Large intestine (tissue), 12 donors: ENCODE measurements at places on chromosomes 2 and 18.

DNA sequence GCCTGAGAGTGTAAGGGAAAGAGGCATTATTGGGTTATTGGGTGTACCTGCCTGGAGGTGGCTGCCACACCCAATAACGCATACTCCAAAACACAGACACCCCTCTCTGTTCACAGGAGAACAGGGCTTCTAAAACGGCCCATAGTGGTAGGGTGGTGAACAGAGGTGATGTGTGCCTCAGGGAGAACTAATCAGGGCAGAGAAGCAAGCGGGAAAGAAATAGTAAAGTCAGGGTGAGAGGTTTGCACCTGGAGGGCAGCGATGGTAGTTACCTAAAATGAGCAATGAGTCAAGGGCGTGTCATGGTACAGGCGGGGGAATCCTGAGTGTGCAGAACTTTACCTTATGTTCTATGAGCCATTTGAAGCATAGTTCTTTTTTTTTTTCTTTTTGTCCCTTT, 21.6 kb upstream of the VPS4B start:
- no peak for DNase-seq

DNA sequence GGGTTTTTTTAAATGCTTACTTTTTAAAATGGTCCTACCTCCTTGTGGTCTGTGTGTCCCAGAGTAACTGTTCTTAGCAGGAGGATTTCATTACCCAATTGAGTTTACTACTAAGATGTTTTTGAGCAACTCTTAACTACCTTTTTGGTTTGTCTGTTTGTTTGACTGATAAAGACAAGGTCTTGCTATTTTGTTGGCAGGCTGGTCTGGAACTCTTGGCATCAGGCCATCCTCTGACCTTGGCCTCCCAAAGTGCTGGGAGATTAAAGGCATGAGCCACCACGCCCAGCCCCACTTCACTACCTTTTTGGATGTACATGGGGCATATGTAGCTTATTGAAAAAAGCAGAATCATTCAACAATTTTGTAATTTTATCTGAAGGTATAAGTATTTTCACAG, 14.9 kb downstream of the MRPS9 start:
- no peak for DNase-seq

GRCh38 chr18:72468021-72468710, 76.0 kb downstream of the CBLN2 start:
- DNase-seq, result no peak

- peak; percentile 44 for DNase-seq
Observed at GRCh38 chr2:36373149-36373926, 17.8 kb downstream of the CRIM1 start.

DNA sequence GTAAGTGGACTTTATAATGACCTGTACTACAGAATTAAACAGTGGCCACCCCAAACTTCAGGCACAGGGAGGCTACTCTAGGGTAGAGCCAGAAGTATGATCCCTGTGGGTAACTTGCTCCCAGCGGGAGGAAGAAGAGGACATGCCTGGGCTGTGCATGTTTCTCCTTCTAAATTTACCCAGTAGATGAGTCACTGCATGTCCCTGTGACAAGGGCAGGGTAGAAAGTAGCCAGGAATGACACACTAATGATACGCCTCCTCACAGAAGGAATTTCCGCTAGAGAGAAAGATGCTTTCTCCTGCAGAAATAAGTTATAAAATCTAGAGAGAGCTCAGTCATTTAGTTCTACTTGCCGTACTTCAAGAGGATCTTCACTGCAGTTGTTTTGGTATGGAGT, 7.5 kb downstream of the ACYP2 start:
- no peak for DNase-seq

GRCh38 chr2:11131166-11131920, 23.9 kb upstream of the SLC66A3 start:
- no peak for DNase-seq

DNA sequence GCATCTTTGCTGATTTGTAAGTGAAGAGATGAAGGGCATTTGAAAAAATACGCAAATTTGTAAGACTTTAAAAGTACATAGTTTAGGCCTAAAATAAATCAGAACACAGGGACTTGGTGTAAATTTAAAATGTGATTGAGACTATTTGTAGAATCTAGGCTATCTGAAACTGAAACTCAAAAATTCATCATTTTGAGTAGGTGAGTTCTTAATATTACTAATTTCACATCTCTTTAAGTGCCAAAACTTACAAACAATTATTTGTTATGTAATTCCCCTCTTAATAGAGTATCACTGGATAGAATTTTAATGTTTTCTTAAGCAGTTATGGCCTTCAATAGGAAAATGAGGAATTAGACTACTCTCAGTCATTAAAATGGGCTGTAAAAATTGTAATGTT, 14.0 kb upstream of the HRH4 start:
- no peak for DNase-seq

GRCh38 chr2:20624884-20625485, 25.9 kb downstream of the HS1BP3 start:
- no peak for DNase-seq

DNA sequence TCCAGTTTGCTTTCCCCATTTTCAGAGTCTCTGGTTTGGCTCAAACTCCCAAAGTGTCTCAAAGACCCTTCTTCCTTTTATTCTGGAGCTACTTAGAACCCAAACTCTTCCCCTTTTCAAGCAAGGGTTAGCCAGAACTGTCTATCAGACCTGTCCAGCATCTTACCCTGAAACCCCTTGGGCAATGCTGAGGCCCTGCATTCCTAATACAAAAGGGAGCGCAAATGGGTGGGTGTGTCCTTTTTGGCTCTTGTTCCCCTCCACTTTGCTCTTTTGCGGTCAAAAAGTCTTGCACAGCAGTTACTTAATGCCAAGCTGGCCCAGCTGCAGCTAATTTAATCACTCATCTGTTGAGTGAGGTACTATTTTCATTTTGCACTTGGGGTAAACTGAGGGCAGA, 231.2 kb upstream of the FOSL2 start:
- DNase-seq, result no peak

DNA sequence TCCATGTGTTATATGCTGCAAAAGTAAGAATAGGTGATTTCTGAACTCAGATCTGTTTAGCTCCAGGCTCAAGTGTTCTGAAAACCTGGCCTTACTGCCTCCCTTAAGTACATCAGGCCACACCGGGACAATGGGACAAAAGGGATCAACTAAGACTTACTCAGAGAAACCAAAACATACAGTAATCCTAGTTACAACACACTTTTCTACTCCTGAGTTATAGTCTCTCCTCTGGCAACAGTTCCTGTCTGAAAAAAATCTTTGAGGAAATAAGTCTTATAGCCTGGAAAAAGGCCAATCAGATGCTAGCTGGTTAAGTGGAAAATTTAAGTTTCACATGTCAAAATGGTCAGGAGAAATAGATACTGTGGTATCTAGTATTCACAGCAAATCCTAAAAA, 5.6 kb downstream of the METTL5 start:
- no peak for DNase-seq

DNA sequence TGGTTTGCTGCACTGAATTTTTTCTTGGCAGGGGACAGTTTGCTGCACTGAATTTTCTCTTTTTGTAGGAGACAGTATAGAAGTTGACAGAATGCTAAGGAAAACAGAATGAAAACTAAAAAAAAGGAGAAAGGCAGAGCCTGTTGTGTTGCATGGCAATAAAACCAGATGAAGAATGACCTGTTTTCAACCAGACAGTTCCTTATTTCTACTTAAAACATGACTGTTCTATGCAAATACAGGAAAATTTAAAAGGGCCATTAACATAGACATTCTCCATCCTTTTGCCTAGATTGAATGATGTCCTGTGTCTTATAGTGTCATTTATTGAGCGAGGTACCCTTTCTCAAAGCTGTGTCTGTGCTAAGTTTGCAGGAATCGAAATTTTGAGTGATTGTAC, 33.3 kb downstream of the ABI2 start:
- no peak for DNase-seq

- no peak for DNase-seq
Observed at GRCh38 chr2:202408546-202409140, 32.5 kb downstream of the BMPR2 start.

DNA sequence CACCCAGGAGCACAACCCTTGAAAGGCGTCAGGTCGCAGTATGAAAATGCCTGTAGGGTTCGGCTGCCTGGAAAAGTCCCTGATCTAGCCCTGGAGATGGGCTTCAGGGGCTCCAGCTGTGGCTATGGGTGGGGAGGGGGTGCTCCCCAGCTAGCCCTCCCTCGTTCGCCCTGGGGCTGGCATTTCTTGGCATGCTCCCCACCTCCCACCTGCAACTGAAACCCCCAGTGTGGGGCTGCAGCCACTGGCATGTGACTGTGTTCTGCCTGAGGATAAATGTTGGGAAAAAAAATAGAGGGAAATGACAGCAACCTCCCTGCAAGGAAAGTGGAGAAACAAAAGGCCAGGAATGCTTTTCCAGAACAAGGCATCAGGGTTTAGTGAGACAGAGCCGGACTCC, 109.2 kb downstream of the COPS8 start:
- no peak for DNase-seq

DNA sequence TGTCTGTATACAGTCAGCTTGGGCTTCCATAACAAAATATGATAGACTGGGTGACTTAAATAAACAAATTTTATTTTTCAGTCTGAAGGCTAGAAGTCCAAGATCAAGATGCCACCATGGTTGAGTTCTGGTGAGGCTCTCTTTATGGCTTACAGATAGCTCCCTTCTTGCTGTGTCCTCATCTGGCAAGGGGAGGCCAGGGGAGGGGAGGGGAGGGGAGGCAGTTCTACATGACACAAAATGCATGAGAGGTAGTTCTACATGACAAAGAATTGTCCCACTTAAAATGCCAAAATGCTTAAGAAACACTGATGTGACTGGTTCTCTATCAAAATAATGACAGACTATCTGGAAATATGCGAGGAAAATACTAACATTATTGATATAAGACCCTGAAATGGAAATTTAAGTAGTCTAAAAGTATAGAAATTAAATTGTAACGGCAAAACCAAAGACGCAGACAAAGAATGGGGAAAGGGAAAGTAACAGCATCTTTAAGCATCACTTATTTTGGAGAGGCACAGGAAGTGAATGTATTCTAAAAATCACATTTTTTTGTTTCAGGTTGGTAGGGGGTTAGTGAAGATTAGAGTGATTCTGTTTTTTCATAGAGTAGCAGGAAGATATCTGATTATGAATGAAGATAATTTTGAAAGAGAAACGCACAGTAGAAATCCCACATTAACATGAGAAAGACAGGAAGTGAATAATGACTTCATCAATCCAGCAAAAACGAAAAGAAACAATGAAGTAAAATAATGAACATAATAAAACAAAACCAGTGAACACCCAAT, 131.4 kb downstream of the STRN start:
- DNase-seq, result no peak

DNA sequence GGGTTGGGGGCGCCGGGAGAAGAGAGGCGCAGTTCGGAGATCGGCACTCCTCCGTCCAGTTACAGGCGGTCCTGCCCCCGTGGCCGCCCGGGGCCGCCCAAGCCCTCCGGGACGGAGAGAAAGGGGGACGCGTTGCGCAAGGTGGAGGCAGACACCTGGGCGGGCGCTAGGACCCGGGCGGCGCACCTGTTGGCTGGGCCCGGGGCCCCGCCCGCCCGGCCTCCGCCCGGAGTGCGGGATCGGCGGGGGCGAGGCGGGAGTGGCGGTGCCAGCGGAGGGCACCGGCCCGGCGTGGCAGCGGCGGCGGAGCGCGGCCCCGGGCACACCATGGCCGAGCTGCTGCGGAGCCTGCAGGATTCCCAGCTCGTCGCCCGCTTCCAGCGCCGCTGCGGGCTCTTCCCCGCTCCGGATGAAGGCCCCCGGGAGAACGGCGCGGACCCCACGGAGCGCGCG, at the start of gene SGPP2:
TSS of gene SGPP2 (plus strand) at position 268 of the 453 bp plus-strand sequence. CDS start at position 328, 60 bp downstream.
- peak; percentile 77 for DNase-seq

DNA sequence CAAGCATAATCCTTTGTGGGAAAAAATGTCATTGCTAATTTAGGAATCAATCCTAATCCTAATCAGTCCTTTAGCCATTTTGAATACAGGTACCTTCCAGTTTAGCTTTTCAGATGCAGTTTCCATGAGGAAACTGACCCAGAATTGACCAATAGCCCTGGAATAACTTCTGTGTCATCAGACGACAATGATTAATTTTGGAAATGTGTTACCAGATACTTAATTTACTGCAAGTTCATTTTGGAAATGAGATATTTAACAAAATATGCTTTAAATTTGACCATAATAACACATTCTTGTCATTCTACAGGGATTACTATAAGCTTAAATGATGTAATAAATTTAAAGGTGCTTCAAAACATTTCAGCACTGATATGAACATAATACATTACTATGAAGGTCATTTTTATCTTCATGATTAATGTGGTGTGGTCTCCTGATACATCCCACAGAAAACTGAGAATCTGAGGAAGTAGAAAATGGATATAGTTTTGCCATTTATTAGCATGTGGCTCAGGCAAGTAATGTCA, 129.8 kb upstream of the SH3BP4 start:
- DNase-seq, result no peak

GRCh38 chr2:230905448-230906421, 19.3 kb downstream of the GPR55 start:
- DNase-seq, result no peak

- DNase-seq, result no peak
Observed at GRCh38 chr2:119383410-119384140, 16.8 kb downstream of the DBI start.

GRCh38 chr2:189083106-189083505, 96.5 kb downstream of the COL5A2 start:
- DNase-seq, result no peak

- no peak for DNase-seq
Observed at GRCh38 chr2:233486778-233487552, 79.6 kb downstream of the USP40 start.

DNA sequence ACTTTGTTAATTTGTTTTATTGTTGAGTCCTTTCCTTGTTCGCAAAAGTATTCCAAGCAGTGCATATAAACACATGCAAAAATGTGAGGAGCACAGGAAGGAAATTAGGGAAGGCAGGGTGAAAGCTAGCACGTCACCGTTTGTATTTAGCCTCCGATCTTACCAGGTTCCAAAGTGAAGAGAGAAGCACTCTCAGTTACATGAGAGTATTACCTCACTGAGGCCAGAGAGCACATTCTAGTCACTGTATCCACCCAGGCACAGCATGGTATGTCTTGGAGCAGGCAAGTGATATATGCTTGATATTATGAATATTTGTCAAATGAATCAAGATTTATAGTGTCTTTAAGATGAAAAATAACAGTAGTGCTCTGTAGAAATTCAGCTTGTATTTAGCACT, 6.5 kb upstream of the TMEM182 start:
- no peak for DNase-seq

DNA sequence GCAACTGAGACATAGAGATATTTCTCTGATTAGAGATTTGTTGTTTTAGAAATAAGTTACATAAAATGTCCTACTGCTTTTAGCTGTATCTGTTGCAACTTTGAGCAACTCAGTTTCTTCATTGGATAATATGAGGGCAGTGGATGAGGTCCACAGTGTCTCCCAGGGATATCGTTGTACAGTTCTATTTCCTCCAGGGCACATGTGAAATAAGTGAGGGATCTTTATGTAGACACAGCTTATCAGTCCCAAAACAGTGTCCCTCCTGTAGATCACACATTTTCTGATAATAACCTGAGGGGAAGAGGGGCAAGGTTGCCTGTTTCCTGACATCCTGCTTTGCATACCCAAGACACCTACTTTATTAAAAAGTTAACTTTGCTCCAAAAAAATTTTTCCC, 1231.2 kb upstream of the ZEB2 start:
- DNase-seq, result no peak

GRCh38 chr2:22683914-22684313, 701.1 kb upstream of the KLHL29 start:
- DNase-seq, result no peak

GRCh38 chr2:160051371-160051800, 11.0 kb downstream of the PLA2R1 start:
- no peak for DNase-seq

- no peak for DNase-seq
Observed at GRCh38 chr2:185998562-185999070, 260.0 kb downstream of the FSIP2 start.

GRCh38 chr2:197266477-197266876, 44.1 kb downstream of the ANKRD44 start:
- no peak for DNase-seq
